ENCODE measurements at places on chromosomes 5 and 9.

DNA sequence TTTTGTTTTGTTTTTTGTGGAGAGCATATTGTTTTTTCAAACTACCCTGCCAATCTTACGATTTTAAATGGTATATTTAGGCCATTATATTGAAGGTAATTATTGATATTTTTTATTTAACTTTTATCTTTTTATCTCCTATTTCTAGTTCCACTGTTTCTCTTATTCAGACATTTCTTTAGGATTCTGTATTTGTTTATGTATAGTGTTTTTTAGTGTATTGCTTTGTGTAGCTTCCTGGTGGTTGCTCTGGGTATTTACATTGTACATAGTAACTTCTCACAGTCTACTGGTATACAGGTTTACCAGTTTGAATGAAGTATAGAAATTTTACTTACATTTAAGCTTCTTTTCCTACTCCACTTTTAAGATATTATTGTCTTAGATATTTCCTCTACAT is 63.2 kb downstream of the ERCC6L2 start:
- no peak for DNase-seq

DNA sequence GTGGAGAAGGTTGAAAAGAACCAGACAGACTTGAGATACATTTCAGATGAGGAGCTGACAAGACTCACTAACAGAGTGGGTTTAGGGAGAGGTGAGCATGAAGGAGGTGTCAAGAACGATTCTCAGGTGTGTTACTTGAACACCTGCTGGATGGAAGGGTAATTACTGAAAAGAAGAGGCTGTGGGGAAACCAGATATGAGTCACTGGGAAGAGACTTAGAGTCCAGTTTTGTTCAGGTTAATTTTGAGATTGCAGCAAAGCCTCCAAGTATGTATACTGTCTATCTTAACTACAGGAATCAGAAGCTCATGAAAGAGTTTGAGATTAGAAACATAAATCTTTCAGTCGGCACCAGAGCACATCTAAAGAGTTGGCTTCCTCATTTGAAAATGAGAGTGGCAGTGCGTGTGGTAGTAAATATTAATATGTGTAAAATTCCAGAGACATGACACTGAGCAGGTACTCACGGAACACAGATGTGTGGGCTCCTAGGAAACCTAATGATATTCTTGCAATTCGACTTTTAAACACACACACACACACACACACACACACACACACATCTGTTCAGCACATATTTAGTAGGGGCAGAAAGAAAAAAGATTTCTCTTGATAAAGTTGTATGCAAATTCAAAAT is 197.1 kb downstream of the CDH18 start:
- DNase-seq, result no peak

DNA sequence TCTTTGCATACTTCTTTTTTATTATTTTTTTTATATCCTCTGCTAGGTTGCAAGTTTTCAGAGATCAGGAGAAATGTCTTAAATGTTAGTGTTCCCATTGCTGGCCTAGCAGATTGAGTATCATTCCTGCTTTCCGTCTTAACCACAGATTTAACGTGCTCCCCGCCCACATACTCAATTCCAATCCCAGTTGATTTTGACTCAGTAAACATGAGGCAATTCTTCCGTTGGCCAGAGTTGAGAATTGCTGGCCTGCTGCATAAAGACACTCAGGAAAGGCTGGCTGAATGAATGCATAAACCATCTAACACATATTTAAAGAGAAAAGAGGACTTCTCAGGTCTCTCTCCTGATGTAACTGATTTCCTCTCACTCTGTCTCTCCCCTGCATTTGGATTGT is 46.8 kb upstream of the PLPP6 start:
- no peak for DNase-seq

DNA sequence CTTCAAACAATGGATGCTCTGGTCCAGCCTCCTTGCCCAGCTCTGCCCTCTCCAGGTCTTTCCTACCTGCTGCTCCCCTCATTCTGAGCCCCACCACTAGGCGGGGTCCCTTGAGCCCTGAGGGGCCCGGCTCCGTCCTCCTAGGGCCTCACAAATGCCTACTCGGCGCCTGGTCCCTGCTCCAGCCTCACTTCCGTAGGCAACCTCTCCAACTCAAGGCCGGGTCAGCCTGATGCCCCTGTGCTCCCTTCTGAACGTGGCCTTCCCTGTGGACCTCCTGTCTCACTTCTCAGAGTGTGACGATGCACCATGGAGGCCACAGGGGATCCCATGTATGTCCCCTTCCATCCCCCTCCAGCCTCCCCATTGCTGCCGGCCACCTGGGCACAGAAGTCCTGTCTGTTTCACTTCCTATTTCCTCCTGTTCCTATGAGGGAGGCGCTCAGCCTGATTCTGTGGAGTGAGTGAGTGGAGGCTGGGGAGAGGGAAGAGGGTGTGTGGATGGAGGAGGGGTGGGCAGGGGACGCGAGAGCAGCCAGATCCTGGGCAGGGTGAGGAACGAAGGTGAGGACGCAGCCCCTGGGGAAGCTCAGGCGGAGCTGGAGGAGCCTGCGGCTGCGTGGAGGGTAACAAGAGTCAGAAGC is 127.2 kb upstream of the FAM120A start:
- no peak for DNase-seq

- no peak for DNase-seq
These were observed 46.5 kb upstream of the CDK5RAP2 start for GRCh38 chr9:120626512-120626911.

DNA sequence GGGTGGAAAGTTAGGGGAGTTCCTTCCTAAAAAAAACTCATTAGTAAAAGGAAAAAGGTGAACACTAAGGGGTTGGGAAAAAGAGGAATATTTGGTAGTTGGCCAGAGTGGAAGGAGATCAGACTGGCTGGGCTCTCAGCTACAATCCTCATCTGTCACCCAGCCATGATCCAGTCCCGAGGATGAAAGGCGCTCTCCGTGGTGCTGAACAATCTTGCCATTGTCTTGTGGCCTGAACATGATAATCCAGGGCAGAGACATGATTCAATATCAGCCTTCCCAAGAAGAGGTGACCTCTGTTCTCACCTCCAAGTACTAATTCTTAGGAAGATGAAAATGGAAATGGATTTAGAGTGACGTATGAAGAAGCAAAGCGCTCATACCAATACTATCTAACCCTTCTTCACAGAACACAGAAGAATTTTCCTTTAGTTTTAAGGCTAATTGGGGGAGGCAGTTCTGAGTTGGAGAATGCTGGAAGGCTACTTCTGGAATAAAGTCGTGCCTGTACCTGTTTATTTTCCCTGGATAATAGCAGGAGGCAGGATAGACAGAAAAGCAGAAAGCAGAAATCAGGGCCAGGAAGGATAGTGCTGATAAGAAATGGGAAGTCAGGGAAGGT is 36.6 kb upstream of the MYORG start:
- DNase-seq, result no peak

- DNase-seq, result no peak
These were observed 107.1 kb downstream of the SEMA5A start for GRCh38 chr5:9438596-9439354.

DNA sequence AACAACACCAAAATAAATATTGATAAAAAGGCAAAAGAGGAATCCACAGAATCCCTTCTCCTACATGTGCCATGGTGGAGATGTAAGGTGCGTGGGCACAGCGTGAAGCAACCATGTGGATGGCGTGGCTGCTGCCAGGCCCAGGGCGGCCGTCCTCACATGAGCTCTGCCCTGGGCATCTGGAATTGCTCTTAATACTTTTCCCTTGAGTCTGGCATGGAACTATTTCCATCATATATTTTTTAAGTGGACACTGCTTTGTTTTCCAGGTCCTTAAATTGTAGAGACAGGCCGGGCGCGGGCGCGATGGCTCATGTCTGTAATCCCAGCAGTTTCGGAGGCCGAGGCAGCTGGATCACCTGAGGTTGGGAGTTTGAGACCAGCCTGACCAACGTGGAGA is 349.3 kb downstream of the IRX1 start:
- no peak for DNase-seq

GRCh38 chr9:131959056-131959455 is 120.6 kb downstream of the MED27 start:
- no peak for DNase-seq

- DNase-seq, result peak; percentile 92
These were observed 6.3 kb downstream of the PAX5 start for GRCh38 chr9:37027582-37028419.

DNA sequence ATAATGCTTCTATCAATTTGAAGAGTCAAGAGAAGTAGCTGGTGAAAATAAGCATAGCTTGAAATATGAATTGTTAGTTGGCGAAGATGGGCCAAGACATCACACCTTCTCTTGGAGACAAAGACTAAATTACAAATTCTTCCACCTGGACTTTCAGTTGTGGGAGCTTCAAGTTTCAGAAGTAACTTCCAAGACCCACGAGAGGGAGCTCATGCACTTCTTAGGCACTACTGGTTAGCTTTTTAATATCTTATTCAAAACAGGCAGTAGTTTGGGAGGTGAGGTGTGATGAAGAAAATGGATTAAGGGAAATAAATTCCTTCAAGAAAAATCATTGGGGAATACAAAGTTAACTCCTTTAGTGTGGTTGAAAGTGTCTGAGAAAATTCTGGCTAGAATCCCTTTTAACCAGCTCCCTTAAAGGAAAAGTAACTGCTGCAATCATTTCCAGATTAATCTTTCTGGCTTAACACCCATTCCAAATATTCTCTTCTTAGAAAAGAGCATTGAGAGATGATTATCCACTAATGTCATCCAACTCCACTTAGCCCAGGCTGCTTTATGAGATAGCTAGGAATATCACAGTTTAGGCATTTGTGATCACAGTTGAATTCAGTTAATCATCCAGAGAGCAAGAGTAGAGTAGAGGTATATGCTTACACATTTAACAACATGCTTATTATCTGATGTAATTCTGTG is 139.5 kb upstream of the DMRTA1 start:
- DNase-seq, result peak; percentile 54

DNA sequence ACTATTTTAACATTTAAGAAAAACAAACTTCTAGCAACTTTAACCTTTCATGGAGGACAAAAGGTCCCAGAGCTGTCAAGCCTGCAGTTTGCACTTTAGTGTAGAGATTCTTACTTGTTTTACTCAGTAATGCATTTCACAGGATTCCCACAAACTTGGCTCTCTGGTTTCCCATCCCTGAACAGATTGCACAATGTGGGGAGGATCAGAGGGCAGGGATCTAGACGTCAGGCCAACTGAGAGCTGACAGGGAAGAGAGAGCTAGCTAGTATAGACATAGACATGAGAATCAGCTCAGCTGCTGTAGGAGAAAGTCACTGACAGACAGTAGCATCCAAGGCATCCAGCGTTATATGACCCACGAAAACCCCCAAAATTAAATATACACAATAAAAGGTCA is 20.9 kb upstream of the BNIP1 start:
- no peak for DNase-seq

GRCh38 chr5:57931807-57932206 is 449.2 kb upstream of the ACTBL2 start:
- no peak for DNase-seq

- DNase-seq, result no peak
These were observed 67.0 kb upstream of the HAPLN1 start for GRCh38 chr5:83787631-83788030.

DNA sequence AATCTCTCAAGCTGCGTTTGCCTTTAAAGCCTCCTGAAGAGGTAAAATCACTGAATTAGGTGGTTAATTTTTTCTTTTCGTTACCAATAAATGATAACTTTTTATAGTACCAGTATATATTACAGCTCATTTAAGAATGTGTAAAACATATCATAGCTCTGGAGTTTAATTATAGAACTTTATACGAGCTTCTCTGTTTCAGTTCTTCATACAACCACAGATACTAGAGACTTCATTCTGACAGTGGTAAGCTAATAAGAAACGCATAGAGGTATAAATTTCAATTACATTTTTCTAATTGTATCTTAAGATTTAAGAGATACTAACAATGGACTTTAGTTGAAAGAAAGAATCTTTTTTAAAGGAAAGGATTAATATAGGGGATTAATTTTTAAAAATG is 73.9 kb downstream of the PBX3 start:
- no peak for DNase-seq

GRCh38 chr5:116652196-116652729 is 77.6 kb upstream of the SEMA6A start:
- DNase-seq, result peak; percentile 79

- DNase-seq, result no peak
These were observed 45.4 kb downstream of the TMEM252 start for GRCh38 chr9:68495247-68495646.

DNA sequence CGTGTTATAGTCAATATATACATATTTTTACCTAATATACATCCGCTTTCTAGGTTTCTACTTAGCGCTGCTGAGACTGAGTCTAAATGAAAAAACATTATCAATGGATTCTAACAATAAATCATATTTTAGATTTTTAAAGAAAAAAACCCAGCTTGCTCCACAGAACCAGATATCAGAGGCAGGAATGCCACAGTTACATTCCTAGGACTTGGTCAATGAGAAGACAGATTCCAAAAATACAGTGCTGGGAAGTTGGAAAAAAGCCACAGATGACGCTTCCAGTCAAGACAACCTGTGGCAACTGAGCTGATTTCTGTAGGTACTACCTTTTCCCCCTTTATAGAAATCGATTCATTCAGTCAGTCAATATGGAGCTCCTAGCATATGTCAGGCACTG is 577 bp upstream of the CCDC112 start:
- DNase-seq, result no peak

DNA sequence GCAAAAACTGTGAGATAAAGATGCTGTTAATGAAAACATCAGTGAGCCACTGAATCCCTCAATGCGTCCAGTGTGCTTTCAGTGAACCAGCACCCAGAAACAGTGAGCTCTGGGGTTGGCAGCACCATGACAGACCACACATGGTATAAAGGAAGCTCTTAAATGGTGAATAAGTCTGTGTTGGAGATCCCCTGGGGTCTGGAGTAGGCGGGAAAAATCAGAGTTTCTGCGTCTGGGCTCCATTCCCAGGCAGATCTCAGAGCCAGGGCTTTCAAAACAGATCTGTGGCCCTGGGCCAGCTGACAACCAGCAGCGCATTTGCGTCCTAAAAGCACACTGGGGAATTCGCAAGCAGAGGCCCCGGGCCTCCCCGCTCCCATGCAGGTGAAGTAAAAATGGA is 233.5 kb downstream of the FRMD3 start:
- DNase-seq, result no peak

DNA sequence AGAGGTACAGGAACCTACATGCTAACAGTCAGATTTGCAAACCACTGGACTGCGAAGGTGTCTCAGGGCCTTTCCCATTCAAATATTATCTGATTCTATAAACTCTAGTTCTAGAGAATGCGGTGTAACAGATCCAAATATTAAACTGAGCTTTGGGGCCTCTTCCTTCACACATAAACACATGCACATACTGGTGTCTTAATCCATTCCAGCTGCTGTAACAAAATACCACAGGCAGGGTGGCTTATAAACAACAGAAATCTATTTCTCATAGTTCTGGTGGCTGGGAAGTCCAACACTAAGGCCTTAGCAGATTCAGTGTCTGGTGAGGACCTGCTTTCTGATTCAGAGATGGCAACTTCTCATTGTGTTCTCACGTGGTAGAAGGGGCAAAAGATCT is 30.2 kb downstream of the RETREG1 start:
- DNase-seq, result no peak

- DNase-seq, result peak; percentile 19
These were observed 46.8 kb upstream of the HAPLN1 start for GRCh38 chr5:83767409-83767992.

All from HCT116 (cell line).